ENCODE measurements at places on chromosomes 7 and 10.

- DNase-seq: no peak
Observed at GRCh38 chr10:91512458-91512857, 102.3 kb downstream of the HECTD2 start.

- DNase-seq: no peak
Observed at GRCh38 chr10:48708144-48708543, 23.5 kb downstream of the WDFY4 start.

DNA sequence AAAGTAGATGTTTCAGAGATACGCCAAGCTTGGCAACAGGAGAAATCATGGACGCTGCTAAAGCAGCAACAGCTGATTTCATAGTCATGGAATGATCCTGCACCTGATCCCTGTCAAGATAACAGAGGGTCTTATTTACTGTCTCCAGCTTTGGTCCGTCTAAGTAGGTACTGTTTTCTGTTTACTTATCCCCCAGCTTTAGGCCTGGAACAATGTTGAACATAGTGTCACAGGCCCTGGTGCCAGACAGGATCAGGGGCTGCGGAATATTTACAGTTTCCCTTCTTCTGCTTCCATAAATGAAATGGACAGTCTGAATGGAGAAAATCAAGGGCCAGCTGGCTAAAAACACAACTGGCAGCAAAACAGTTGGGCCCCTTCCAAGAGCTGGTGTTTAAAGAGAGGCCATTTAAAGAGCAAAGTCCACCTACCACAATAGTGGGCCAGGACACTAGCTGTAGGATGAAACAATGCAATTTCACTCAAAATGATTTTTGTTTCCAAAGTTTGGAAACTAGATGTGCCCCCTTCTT lies 2.9 kb downstream of the GPR37 start:
- no peak for DNase-seq

- no peak for DNase-seq
Observed at GRCh38 chr7:37196676-37197075, 252.0 kb downstream of the ELMO1 start.

DNA sequence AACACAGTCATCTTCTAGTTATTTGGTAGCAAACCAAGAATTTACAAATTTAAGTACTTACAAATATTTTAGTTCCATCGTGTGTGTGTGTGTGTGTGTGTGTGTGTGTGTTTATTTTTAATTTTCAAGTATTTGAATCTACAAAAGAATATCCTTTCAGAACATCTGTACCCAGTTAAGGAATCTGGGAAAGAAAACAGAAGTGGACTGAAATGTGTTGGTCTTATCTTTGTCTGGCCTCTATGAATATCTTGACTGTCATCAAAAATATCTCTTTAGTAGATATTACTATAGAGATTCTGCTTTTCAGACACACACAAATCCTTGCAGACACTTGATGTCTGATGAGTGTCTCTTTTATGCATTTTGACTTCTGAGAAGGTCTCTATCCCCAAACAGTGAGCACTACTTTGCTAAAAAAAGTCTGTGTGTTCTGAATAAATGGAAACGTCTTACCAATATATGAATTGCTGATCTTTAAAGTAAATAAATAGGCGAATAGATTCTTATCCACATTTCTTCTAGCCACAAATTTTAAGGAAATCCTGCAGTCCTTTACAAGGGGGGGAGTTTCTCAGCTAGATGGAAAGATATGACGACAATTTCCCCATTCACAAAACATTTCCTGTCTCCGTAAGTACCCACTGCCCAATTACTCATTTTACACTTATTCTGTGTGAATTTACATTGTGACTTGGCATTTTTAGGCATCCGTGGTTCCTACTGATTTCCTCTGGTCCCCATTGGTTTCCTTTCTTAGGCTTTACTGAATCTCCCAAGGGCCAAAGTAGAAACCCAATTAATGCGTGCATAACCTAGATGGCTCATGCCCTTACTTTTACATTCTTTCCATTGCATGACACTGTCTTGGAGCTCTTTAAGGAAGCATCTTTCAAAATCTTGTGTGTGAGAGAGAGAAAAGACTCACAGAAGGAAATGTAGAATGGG lies 36.0 kb downstream of the NRCAM start:
- no peak for DNase-seq

DNA sequence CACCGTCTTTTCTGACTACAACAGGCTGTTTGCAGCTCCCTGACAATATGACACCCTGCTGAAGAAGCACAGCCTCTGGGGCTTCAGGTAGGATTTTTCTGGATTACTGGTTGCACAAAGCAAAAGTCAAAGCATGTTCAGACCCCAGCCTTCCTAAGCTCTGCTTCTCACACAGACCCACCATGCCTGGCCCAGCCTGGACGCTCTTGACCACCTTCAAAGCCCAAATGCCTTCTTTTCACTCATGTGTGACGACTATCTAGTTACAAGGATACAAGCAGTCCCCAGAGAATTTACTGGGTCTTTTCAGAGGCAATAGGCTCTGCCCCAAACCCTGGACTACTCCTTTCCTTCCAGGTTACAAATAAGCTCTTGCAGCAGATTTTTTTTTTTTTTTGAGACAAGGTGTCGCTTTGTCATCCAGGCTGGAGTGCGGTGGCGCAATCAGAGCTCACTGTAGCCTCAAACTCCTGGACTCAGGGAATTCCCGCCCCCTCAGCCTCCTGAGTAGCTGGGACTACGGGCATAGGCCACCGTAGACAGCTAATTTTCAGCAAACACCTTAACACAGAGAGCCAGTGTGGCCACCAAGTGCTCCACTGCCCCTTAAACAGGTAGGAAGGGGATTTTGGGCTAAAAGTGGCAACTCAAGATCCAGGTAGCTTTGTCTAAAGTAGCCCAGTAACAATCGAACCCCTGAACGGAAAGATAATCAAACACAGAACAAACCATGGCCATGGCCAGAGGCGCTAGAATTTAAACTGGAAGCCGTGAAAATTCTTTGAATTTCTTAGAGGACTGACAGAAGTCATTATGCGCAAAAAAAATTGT lies 16.2 kb downstream of the SVIL start:
- DNase-seq: no peak

- no peak for DNase-seq
Observed at GRCh38 chr10:67771200-67771599, 66.8 kb downstream of the DNAJC12 start.

- DNase-seq: no peak
Observed at GRCh38 chr7:8251195-8251594, 10.8 kb downstream of the ICA1 start.

DNA sequence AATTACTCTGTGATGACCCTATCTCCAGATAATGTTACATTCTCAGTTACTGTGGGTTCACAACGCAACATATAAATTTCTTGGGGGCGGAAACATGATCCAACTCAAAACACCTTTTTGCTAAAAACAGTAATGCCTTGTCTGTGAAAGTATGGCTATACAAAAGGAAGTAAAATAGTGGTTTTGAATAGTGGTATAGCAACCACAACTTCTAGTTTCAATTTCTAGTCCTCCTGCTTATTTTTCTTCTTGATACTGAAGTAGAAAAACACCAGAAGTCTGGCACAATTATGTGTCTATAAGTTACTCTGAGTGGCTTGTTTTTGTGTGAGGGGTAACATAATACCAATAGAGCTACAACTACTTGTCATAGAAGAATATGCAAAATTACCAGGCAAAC lies 21.5 kb upstream of the ZNF800 start:
- no peak for DNase-seq

GRCh38 chr10:1043532-1043995 lies 5.4 kb downstream of the IDI1 start:
- DNase-seq: no peak

- no peak for DNase-seq
Observed at GRCh38 chr7:137544453-137545058, 201.0 kb upstream of the PTN start.

DNA sequence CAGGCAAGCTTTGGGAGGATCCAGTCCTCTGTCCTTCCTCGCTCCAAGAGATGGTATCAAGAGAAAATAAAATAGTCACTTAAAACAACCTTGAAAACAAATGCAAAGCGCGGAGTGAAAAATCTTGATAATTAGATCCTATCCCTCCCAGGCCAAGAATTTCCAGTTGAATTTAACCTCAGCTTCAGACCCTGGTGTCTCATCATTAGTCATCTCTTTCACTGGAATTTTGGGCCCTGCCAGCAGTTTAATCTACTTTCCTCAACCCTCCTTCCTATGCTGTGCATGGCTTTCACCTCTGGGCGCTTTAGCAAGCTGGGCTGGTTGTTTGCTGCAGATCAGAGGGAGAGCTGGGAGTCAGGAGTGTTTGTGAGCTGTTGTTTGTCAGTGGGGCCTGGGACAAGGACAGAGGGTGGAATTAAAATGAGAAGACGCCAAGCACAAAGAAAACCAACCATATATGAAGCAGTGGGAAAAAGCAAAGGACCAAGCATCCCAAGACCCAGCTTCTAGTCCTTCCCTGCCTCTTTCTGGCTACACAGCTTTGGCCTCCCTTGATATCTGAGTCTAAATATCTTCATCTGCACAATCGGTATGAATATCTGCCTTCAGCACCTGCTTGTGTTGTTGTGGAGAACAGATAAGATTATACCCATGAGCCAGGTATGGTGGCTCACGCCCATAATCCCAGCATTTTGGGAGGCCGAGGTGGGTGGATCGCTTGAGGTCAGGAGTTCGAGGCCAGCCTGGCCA lies 13.5 kb downstream of the MYOF start:
- DNase-seq: no peak

- DNase-seq: no peak
Observed at GRCh38 chr10:83542774-83543411, 596.4 kb upstream of the GHITM start.

DNA sequence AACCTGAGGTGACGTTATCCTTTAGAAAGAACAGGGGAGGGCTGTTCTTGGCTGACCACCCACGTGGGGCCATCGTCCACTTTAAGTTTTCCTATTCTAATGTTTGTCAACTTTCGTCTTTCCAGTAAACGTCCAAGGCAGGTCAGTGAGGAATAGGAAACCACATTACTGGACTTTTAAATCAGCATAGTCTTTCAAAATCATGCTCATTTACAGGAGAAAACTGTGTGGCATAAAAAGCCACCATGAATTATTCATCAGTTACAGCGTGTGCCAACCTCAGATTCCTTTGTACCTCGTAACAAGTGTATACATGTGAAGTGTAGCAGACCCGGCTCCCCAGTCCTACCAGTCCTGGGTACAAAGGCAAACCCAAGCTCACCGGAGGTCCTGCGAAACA lies 25.1 kb upstream of the ABLIM1 start:
- no peak for DNase-seq

DNA sequence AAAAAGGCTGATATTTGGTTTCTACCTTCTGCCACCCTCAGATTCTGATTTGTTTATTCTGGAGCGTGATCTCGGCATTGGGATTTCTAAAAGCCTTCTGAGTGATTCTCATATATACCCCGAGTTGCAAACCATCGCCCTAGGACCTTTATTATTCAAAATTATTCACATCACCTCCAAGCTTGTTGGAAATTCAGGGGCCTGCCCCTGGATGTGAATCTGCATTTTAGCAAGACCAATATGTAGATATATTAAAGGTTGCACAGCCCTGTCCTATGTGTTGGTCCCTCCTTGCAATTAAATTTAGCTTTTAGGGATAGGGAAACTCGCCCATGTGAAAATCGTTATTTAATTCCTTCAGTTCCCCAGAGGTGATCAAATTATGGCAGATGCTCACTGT lies 9.0 kb upstream of the CHN2 start:
- no peak for DNase-seq

GRCh38 chr7:7119729-7120128 lies 62.6 kb upstream of the C1GALT1 start:
- DNase-seq: no peak

- no peak for DNase-seq
Observed at GRCh38 chr10:116743266-116744064, 1.1 kb upstream of the HSPA12A start.

DNA sequence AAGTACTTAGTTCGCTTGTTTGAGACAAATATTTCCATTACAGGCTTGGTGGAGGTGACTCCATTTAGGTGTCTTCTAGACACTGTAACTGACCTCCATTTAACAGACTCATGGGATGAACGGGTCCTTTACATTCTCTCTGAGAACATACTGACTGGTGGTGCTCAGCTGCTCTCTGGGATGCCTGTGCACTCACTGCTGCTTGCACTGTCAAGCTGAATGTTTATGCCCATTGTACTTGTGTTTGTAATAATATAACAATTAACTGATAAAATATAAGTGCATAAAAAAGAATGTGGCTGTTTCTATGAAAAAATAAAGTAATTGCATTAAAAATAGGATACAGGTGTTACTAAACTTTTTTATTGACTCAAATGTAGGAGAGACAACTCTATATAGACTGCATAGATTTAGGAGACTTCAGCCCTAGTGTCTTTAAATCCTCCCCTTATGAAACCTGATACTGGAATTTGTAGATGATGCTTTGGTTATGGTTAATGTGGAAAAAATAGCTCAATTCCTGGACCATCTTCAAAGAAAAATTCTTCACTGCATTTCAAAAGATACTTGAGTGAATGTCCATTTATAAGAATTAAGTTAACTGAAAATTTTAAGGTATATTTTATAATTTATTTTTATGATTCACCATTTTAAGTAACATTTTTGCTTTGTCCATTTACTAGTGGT lies 85.4 kb downstream of the CDK14 start:
- no peak for DNase-seq

- DNase-seq: no peak
Observed at GRCh38 chr10:111934931-111935330, 248.6 kb downstream of the GPAM start.

- DNase-seq: no peak
Observed at GRCh38 chr10:95741807-95742467, 14.0 kb upstream of the ENTPD1 start.

DNA sequence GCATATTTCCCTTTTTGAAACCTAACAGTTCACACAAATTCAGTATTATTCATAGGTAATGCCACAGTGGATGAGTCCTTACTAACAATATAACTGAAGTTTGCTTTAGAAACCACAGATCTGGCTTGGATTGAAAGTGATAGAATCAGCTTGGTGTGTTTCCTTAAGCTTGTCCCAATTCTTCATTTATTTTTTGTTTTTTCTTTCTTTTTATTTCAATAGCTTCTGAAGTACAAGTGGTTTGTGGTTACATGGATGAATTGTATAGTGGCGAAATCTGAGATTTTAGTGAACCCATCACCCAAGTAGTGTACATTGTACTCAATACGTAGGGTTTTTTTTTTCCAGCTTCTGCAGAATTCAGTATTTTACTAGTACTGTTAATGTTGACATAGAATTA lies 518.2 kb upstream of the SEMA3D start:
- DNase-seq: no peak

- no peak for DNase-seq
Observed at GRCh38 chr10:16436367-16436757, 448 bp upstream of the PTER start.

- no peak for DNase-seq
Observed at GRCh38 chr10:106175760-106176377, 988.6 kb downstream of the SORCS1 start.

DNA sequence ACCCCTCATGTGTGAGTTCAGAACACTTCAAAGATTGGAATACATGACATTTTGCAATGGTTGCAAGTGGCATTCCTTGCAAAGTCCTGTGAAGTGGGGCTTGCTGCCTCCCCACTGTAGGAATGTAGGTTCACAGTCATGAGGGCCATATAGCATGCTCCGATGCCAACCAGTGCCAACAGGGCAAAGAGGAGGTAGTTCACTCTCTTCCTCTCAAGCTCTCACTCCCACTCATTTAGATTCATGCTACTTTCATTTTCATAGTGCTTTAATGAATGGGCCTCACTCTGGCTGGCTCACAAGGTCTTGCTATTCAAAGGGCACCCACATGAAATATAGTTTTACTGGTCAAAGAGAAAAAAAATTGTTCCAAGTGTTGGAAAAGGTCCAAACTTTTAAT lies 169.9 kb upstream of the AOAH start:
- no peak for DNase-seq

- no peak for DNase-seq
Observed at GRCh38 chr7:136389933-136390332, 412.8 kb upstream of the MTPN start.
